Pancreas (tissue), 10 donors: ENCODE measurements at places on chromosomes 13 and 19. TPM values are rescaled to one million over a fixed set of nuclear protein-coding genes. Genes with fewer than 3 reads are reported as not detected.
A peak's percentile ranks its signal among the peaks of the same experiment; 100 is the strongest.

MEGF8 gene
- 7.3 TPM for total RNA-seq

ZNF616 gene
- 4.5 TPM for total RNA-seq

C1QTNF9B gene
- not detected for total RNA-seq

NDUFA11 gene
- 104 TPM for total RNA-seq

ATP4A gene
- total RNA-seq = 2.4 TPM

- no peaks in the 10 kb centered on the region for H3K27me3 ChIP-seq
- no peaks in the 10 kb centered on the region for H3K4me1 ChIP-seq
- H3K36me3 ChIP-seq = no peaks in the 10 kb centered on the region
- H3K27ac ChIP-seq = no peak overlapping the region
- DNase-seq = no peak
These were observed 52.0 kb downstream of the TDRD3 start for GRCh38 chr13:60448907-60449510.

- H3K4me1 ChIP-seq = peaks cover 50% of the 10 kb centered on the region
- no peaks in the 10 kb centered on the region for H3K36me3 ChIP-seq
- DNase-seq = peak; percentile 70
- no peaks in the 10 kb centered on the region for H3K27me3 ChIP-seq
- H3K4me3 ChIP-seq = no peak overlapping the region
- peak overlapping the region; percentile 70 for H3K27ac ChIP-seq
These were observed 10.3 kb downstream of the ZNF787 start for GRCh38 chr19:56110515-56111448.

- H3K4me1 ChIP-seq = no peaks in the 10 kb centered on the region
- H3K4me3 ChIP-seq = no peak overlapping the region
- DNase-seq = no peak
- peaks cover 42% of the 10 kb centered on the region for H3K36me3 ChIP-seq
These were observed 15.5 kb downstream of the SLC25A30 start for GRCh38 chr13:45402641-45403040.

- no peak overlapping the region for H3K27ac ChIP-seq
- H3K4me1 ChIP-seq = peaks cover 6% of the 10 kb centered on the region
These were observed 10.1 kb downstream of the ANO8 start for GRCh38 chr19:17324357-17325114.

- H3K27me3 ChIP-seq = no peaks in the 10 kb centered on the region
- DNase-seq = no peak
- no peak overlapping the region for H3K4me3 ChIP-seq
- H3K4me1 ChIP-seq = peaks cover 6% of the 10 kb centered on the region
- H3K36me3 ChIP-seq = no peaks in the 10 kb centered on the region
These were observed 60.0 kb upstream of the SERP2 start for GRCh38 chr13:44313674-44314073.

DNA sequence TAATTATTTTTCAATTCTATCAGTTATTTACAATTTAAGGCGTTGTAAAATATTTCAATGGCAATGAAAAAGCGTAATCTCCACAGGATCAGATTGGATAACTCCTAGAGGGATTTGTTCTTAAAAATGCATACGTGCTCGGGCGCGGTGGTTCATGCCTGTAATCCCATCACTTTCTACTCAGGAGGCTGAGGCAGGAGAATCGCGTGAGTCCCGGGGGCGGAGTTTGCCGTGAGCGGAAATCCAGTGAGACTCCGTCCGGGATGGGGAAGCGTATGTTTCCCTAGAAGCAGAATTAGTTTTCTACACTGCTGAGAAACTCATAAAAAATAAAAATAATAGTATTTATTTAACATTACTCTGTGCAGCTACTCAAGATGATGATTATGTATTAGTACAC, 917.8 kb upstream of the PCDH20 start:
- no peak overlapping the region for H3K4me3 ChIP-seq
- H3K27ac ChIP-seq = no peak overlapping the region
- H3K36me3 ChIP-seq = no peaks in the 10 kb centered on the region
- no peaks in the 10 kb centered on the region for H3K27me3 ChIP-seq

DNA sequence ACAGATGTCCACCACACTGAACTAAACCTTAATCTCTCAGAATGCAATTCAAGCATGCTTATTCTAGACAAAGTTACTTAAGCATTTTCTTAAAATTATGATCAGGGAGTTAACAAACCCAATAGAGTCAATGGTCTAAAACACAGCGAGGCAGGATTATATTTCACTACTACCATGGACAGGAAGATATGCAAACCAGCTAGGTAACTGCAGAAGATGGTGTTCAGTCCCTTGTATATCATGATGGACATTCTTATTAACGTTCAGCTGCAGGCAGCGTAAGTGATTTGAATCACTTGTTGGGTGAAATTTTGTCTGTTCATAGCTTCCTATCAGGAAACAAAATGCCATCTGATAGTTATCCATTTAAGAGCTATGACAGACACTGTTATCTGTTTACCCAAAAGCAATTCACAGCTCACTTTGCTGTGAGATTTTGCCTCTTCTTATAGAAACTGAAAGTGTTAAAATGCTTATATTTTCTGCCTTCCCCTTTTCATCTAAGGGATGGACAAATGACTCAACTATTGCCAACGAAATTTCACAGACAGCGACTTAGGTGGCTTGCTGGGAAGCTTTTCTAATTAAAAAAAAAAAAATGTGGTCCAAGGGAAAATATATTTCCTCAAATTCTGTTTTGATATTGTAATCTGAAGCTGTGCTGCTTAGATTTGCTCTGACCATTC, 591.9 kb downstream of the DACH1 start:
- no peak for DNase-seq
- H3K27me3 ChIP-seq = no peaks in the 10 kb centered on the region
- no peaks in the 10 kb centered on the region for H3K4me1 ChIP-seq
- H3K36me3 ChIP-seq = no peaks in the 10 kb centered on the region
- H3K4me3 ChIP-seq = no peak overlapping the region
- H3K27ac ChIP-seq = no peak overlapping the region

DNA sequence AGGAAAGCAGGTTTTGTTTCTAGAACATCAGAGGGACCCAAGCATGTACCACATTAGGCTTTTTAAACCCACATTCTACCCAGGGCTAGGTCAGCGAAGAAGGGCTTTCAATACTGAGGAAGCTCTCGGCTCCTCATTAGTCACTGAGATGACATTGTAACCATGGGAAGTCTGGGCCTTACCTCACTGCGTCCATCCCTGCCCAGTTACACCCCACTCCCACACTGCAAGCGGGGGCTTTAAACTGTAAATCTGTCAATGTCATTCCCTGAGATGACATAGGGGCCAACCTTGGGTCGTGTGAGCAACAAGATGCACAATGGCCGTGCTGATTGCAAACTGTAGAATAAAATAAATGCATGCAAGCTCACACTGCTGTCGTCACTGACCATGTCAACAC, 21.7 kb upstream of the TFDP1 start:
- no peak overlapping the region for H3K27ac ChIP-seq
- H3K27me3 ChIP-seq = no peaks in the 10 kb centered on the region
- H3K4me3 ChIP-seq = no peak overlapping the region
- no peak for DNase-seq
- no peaks in the 10 kb centered on the region for H3K36me3 ChIP-seq

- H3K27ac ChIP-seq = no peak overlapping the region
- no peaks in the 10 kb centered on the region for H3K36me3 ChIP-seq
- H3K4me3 ChIP-seq = no peak overlapping the region
These were observed 43.7 kb upstream of the ADGRE5 start for GRCh38 chr19:14337510-14337909.
